ENCODE measurements at places on chromosomes 4 and X.

DNA sequence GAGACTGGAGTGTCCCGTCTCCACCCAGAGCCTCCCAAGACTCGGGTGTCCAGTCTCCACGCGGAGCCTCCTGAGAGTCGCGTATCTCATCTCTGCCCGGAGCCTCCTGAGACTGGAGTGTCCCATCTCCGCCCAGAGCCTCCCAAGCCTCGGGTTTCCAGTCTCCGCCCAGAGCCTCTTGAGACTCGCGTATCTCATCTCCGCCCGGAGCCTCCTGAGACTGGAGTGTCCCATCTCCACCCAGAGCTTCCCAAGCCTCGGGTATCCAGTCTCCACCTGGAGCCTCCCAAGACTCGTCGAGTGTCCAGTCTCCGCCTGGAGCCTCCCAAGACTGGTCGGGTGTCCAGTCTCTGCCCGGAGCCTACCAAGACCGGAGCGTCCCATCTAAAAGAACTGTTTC, 2.3 kb downstream of the FAM47C start:
- no peak for DNase-seq

GRCh38 chr4:84041426-84041825, 457.7 kb downstream of the NKX6-1 start:
- DNase-seq, result no peak

- DNase-seq, result no peak
Measured at GRCh38 chr4:126738926-126739325, 893.8 kb upstream of the INTU start.

DNA sequence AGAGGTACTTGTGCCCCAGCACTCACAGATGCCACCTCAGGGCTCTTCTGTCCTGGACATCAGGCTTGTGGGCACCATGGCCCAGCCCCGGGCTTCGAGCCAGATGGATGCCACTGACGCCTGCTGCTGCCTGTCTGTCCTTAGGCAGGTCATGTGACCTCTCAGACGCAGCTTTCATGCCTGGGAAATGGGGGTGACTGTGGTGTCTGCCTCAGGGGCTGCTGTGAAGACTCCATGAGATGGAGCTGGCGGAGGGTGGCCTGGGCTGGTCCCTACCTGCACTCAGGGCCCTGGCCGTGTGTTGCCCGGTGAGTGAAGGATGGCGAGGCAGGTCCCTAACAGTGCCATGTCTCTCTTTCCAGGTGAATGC, 6.5 kb downstream of the CPZ start:
- DNase-seq, result no peak

DNA sequence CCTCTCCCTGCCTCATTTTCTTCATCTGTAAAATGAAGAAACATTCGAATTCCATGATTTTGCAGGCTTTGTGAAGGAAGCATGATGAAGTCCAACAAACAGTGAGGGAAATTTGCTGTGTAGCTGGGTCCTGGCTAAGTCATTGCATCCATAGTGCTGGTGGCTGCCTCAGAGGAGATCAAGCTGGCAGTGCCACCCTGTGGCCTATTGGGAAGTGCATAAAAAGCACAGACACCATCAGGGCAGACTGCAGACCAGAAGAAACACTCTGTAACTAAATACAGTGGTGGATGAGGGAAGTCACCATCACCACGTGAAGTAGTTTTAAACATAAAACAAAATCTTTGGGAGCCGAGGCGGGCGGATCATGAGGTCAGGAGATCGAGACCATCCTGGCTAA, 40.7 kb upstream of the DDX3X start:
- DNase-seq, result peak; percentile 27

GRCh38 chrX:49976682-49977197, 54.3 kb downstream of the CLCN5 start:
- DNase-seq, result no peak

GRCh38 chrX:120377715-120378114, 15.8 kb downstream of the ATP1B4 start:
- no peak for DNase-seq

- no peak for DNase-seq
Measured at GRCh38 chr4:106893903-106894302, 142.2 kb downstream of the DKK2 start.

- no peak for DNase-seq
Measured at GRCh38 chr4:150986085-150986484, 29.0 kb downstream of the LRBA start.

GRCh38 chr4:171814545-171814944, 1.3 kb downstream of the GALNTL6 start:
- DNase-seq, result no peak

GRCh38 chrX:31499109-31499508, 427.3 kb upstream of the FTHL17 start:
- DNase-seq, result peak; percentile 45

- DNase-seq, result no peak
Measured at GRCh38 chr4:177079327-177079726, 230.3 kb upstream of the NEIL3 start.

DNA sequence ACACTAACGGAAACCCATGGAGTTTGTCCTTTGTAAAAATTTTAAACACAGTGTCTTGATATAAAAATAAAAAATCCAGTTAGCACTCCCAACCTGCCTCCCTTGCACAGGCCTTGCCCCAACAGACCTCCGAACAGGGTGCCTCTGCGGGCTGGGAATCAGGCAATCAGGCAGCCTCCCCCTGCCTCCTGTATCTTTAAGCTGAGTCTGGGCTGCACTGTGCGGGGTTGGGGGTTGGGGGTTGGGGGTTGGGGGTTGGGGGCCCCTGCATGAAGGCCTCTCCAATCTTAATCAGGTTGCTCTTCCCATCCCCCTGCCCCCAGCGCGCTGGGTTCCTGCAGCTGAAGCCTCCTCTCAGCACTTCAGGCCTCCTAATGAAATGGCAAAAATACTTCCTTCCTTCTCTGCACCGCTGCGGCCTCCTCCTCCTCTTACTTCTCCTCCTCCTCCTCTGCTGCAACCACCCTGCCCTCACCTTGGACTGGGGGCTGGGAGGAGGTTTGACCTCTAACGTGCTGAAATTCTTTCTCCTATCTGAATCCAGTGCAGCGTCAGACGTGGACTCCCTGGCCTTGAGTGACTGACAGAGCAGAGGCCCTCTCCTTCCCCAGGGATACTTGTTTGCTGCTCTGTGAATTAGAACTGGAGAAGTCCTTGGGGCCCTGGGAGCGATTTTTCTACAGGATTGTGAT, 26.6 kb downstream of the NLGN3 start:
- DNase-seq, result no peak

- no peak for DNase-seq
Measured at GRCh38 chrX:38871129-38872029, 70.1 kb downstream of the MID1IP1 start.

DNA sequence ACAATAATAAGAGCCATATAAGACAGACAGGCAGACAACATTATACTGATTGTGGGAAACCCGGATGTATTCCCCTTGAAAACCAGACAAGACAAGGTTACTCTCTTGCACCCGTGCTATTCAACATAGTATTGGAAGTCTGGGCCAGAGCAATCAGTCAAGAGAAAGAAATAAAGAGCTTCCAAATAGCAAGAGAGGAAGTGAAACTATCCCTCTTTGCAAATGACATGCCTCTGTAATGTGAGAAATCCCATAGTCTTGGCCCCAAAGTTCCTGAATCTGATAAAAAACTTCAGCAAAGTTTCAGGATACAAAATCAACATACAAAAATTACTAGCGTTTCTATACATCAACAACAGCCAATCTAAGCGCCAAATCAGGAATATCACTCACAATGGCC, 102.1 kb downstream of the DCAF12L2 start:
- no peak for DNase-seq

- no peak for DNase-seq
Measured at GRCh38 chr4:33200377-33200776, 2480.2 kb downstream of the PCDH7 start.

DNA sequence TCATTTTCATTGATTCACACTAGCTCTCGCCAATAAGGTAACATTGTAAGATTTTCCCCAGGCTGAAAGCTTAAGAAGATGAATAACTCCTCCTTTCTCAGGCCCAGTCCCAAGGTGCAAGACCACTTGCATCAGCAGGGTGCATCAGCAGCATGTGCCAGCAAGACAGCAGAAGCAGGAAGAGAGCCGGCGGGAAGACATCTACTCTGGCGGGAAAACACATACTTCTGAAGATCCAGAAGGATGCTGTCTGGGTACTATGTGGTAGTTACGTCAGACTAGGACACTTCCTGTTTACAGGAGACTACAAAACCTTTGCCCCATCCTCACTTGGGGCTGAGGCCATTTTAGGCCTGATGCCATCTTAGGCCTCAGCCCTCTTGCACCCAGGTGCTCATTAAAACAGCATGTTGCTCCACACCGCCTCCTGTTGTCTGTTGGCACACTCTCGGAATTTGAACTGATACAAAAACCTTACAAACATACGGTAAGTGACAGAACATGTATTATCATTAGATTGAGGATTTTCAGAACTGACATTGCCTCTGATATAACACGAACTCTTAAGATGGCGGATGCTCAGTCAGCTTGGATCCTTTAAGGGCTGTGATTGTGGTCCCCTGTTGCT, 886.5 kb upstream of the EPHA5 start:
- no peak for DNase-seq

- DNase-seq, result no peak
Measured at GRCh38 chr4:119598521-119598920, 30.1 kb downstream of the PDE5A start.

GRCh38 chr4:71639380-71639779, 144.5 kb downstream of the GC start:
- DNase-seq, result no peak

GRCh38 chr4:185192059-185192458, 11.7 kb downstream of the CFAP97 start:
- no peak for DNase-seq

- peak; percentile 82 for DNase-seq
Measured at GRCh38 chr4:48016141-48017107, at the start of the genes CNGA1 and NIPAL1. Gene CNGA1, minus strand, starts transcription at chr4:48016681. Its CDS starts 63,992 bp downstream, at chr4:47952689. Gene NIPAL1, plus strand, starts transcription at chr4:48016772. Its CDS starts 68 bp downstream, at chr4:48016840.

- DNase-seq, result no peak
Measured at GRCh38 chr4:2087170-2087569, 28.0 kb downstream of the NAT8L start.

GRCh38 chr4:15144249-15144966, 142.1 kb downstream of the CPEB2 start:
- no peak for DNase-seq

DNA sequence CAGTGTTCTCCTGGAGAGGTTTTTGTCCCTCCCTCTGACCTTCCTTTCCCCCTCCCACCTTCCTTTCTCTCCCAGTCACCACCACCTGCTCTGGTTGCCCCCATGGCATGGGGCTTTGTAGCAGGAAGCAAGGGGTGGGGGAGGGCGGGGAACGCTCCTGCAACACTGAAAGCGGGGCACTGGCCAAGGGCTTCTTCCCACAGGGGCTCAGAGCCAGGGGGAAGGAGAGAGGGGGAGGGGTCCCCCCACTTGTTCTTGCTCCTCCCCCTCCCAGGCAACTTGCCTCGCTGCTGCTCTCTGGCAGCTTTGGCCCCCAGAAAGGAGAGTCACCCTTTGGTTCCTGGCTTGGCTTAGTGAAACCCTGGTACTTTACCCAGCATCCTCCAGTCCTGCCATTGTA, 48.4 kb downstream of the BCORL1 start:
- no peak for DNase-seq

DNA sequence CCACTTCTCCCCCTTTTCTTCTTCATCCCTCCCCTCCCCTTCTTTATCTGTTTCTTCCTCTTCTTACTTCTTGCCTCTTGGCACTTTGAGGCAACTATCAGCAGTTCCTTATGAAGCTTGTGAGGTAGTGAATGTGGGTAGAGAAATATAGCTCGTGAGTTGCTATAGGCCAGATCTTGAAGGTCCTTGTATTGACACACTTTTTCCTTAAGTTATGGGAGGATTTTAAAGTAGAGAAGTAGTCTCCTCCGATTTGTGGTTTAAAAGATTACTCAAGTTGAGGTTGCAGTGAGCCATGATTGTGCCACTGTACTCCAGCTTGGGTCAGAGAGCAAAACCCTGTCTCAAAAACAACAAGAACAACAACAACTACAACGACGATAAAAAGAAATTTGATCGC, 3.4 kb upstream of the RRAGB start:
- no peak for DNase-seq

- DNase-seq, result peak; percentile 97
Measured at GRCh38 chr4:81314196-81314896, 99.3 kb upstream of the PRKG2 start.

GRCh38 chrX:10399043-10399741, 221.2 kb downstream of the MID1 start:
- DNase-seq, result no peak

GRCh38 chrX:134526399-134526798, 66.4 kb downstream of the HPRT1 start:
- DNase-seq, result no peak

DNA sequence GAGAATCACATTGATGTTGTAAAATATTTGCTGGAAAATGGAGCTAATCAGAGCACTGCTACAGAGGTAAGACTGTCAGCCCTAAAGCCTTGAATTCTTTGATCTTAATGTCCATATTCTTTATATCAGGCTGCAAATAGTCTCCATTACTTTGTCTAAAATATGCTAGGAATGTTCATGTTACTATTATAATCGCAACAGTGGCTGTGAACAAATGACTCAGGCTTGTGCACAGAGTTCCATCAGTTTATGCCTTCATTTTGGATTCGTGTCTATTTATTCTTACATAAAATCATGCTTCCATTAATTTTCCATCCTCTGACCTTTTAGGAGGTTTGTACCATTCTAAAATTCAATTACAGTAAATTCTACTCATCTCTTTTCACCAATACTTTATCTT, 182.7 kb downstream of the ANK2 start:
- DNase-seq, result no peak

DNA sequence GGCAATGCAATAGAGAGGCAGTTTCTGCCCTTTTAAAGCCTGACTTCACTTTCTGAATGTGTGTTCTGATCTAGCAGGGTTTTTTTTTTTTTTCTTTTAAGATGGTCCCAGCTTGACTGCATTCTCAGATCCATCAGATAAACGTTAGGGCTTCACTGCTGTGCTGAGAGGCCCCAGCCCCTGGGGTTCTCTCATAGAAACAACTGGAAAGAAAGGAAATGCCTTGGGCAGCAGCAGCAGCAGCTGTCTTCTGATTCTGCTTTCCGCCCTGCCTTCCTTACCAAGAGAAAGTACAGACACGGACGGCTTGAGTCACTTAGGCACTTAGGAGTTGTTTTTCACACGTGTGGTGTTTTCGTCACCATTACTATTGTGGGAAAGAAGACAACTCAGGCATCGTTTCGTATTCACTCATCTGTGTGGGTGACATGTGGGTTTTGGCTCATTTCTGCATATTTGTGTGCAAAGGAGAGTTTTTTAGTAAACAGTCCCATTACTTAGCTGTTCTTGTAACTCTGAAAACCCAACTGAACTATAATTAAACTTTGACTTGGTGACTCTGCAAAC, 172.0 kb downstream of the PTTG2 start:
- DNase-seq, result peak; percentile 49

Data from Caki2 (cell line).